ENCODE measurements at places on chromosomes 4 and X. TPM values are rescaled to one million over a fixed set of nuclear protein-coding genes. Genes with fewer than 3 reads are reported as not detected.

HTR2C gene
- not detected for total RNA-seq

MAGEA2 gene
- not detected for total RNA-seq

- no peaks in the 10 kb centered on the region for H3K4me1 ChIP-seq
- no peaks in the 10 kb centered on the region for H3K36me3 ChIP-seq
- no peaks in the 10 kb centered on the region for H3K27me3 ChIP-seq
- H3K4me3 ChIP-seq = no peak overlapping the region
- no peak overlapping the region for H3K27ac ChIP-seq
These were observed 207.4 kb upstream of the MAOA start for GRCh38 chrX:43448688-43449087.

DNA sequence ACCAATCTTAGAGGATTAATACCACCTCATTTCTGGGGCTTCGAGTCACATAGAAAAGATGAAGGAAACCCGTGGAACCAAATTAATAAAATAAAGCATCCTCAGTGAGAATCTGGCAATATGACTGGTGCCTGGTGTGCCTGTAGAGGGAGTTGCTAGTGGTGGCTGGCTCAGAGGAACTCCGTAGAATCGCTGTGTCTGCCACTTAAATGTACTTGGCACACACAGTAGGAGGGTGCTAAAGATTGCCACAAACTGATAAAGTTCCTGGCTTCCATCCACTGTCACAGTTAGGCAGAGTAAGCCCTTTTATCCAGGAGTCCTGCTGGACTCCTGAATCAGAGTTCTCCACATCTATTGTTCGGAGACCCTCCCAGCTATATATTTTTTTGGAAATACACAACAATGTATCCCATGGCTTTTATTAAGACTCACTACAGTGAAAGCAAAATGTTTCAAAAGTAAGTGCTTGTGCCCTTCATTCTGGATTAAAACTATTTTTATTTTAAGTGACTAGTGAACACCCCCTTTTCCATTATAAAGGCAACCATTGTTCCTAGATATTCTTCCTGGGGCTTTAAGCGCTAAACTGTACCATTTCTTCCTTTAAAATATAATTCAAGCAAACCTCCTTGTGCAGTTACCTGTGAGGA lies 56.6 kb downstream of the KIF4A start:
- no peaks in the 10 kb centered on the region for H3K4me1 ChIP-seq
- no peak overlapping the region for H3K27ac ChIP-seq
- no peak overlapping the region for H3K4me3 ChIP-seq
- H3K27me3 ChIP-seq = no peaks in the 10 kb centered on the region

DNA sequence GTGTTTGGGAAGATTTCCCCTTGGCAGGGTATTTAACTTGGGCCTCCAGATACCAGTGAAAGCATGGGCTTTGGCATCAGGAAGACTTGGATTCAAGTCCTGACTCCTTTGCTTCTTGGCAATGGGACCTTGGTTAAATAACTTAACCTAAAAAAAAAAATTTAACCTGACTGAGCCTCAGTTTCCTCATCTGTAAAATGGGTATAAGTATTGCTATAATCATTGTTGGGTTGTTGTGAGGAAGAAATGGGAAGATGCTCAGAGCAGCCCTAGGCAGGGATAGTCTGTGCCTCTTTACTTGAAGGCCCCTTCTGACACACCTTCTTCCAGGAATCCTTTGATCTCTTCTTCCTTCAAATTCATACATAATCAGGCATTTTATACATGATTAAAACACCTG lies 70.3 kb downstream of the ZCCHC12 start:
- no peaks in the 10 kb centered on the region for H3K36me3 ChIP-seq
- DNase-seq = no peak
- no peak overlapping the region for H3K27ac ChIP-seq
- no peak overlapping the region for H3K4me3 ChIP-seq

DNA sequence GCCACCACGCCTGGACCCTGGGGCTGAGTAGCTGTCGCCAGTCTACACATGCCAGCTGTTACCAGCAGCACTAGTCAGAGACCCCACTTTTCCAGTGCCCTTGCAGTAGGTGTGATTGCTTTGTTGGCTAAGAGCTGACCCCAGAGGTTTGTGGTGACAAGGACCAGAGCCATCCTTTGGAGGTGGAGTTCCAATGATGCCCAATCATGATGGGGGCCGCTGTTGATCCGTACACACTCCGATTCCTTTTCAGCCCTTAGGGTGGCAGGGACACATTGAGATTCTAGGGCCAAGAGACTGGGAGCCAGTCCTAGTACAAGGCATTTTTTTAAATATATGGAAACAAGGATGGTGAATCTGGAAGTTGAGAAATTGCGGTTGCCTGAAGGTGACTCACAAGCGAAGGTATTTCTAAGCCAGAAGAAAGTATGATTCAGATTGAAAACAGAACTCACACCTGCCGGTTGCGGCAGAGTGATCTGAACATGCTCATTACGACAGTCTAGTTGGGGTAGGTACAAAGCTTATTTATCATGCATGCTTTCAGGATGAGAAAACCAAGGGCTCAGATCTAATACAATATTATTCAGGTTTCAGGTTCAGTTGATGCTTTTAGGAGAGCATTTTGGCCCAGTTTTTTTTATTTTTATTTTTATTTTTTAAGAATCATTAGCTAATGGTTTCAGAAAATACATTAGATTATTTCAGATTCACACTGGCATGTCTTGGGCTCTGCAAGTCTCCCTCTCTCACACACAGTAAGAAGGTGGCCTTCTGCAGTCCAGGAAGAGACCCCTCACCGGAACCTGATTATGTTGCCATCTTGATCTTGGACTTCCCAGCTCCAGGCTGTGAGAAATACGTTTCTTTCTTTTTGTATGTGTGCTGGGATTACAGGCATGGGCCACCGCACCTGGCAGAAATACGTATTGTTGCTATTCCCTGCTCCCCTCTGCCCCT lies 43.4 kb downstream of the SHROOM2 start:
- H3K4me1 ChIP-seq = no peaks in the 10 kb centered on the region
- no peak overlapping the region for H3K4me3 ChIP-seq
- no peak overlapping the region for H3K27ac ChIP-seq

DNA sequence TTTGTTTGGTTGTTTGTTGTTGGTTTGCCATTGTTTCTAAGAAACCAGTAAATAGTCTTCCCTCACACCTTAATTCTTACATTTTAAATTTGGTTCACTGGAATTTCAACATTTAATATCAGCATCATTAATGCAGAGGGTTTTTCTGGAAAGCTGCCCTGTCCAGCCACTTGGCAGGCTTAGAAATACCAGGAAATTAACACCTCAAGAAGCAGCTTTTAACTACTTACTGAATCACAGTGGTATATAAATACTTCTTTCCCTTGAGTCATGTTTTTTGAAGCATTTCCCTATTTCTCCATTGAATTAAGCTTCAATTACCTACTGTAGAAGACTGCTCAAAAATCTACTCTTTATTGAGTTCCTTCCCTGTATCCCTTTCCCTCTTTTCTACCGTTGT lies 1221.1 kb upstream of the ADGRL3 start:
- no peaks in the 10 kb centered on the region for H3K27me3 ChIP-seq
- H3K36me3 ChIP-seq = no peaks in the 10 kb centered on the region
- no peak overlapping the region for H3K27ac ChIP-seq
- no peaks in the 10 kb centered on the region for H3K4me1 ChIP-seq
- H3K4me3 ChIP-seq = no peak overlapping the region
